ENCODE measurements at places on chromosomes 16 and 17.

- no peak for DNase-seq
These were observed 1.4 kb downstream of the ZSWIM7 start for GRCh38 chr17:15998031-15998562.

DNA sequence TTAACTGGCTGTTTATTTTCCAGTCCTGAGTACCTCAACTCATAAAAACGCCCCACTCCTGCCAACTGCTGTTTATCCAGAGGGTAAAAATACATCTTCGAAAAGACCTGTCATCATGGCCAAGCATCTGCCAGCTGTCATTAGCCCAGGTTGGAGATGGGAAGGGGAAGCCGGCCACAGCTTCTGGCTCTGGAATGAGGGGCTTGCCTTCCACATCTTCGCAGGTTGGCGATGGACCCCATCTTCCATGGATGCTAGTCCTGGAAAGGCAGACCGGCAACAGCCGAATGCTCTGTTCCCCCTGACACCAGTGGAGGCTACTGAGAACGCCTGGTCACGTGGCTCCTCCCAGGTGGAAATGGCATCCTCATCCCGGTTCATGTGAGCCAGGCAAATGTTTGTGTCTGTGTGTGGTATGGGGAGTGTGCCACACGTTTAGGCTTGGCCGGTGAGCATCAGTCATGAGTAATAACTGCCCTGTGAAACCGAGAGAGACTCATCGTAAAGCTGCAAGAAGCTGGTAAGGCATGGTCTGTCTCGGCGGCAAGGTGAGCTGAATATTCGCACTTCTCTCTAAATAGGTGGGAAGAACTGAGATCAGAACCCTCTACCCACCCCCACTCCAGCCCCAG lies 420 bp upstream of the KRTAP17-1 start:
- no peak for DNase-seq

DNA sequence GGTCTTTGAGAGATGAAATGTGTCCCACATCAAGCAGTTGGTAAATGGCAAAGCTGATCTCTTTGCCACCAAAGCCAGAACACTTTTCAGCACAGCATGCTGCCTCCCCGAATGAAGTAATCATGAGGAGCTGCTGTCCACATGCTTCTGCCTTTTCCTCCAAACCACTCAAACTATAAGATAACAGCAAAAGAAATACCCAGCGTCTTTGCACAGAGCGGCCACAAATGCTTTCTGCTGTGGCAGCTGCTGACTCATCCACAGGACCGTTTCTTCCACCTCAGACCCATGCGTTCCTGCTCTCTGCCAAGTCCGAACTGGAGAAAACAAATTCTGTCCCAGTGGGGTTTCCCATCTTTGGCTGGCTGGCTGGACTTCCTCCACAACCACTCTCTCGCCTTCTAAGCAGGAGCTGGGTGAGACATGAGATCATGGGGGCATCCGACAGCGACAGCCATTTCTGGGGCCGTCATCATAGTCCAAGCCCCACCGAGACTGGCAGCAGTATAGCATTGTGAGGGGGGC lies 27.1 kb downstream of the TBC1D3B start:
- no peak for DNase-seq

DNA sequence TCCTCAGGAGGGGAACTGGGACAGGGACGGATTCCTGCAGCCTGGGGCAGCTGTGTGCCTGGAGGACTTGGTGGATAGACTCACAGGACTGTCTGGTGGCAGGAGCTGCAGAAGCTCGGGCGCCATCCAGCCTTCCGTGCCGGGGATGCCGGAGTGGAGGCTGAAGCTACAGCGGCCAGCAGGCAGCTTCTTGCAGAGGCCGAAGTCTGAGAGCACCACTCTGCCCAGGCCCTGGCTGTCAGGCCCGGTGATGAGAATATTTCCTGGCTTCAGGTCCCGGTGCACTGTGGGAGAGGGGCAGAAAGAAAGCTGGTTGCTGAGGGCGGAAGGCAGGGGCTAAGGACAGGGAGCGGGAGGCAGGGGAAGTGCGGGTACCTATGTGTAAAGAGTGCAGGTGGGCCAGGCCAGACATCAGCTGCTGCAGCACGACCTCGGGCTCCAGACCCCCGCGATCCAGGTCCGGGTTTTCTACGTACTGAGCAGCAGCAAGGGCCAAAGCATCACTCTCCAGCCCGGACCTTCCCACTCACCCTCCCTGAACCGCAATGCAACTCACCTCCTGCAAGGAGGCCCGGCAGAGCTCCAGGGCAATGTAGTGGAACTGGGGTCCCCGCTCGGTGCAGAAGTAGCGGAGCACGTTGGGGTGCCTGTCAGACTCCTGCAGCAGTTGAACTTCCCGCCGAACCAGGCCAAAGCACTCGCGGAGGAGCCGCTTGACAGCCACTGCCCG lies 16.1 kb downstream of the PLK1 start:
- DNase-seq: no peak

DNA sequence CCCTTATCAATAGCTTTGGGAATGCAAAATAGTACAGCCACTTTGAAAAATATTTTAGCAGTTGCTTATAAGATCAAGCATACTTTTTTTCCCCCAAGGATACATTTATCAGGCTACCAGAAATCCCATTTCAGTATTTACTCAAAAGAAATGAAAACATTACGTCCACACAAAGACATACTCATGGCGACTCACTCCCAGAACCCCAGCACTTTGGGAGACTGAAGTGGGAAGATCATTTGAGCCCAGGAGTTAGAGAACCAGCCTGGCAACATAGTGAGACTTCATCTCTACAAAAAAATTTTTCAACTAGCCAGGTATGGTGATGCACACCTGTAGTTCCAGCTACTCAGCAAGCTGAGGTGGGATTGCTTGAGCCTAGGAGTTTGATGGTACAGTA lies 5.9 kb downstream of the SKA2 start:
- no peak for DNase-seq

- no peak for DNase-seq
These were observed 49.2 kb downstream of the CUEDC1 start for GRCh38 chr17:57905875-57906455.

DNA sequence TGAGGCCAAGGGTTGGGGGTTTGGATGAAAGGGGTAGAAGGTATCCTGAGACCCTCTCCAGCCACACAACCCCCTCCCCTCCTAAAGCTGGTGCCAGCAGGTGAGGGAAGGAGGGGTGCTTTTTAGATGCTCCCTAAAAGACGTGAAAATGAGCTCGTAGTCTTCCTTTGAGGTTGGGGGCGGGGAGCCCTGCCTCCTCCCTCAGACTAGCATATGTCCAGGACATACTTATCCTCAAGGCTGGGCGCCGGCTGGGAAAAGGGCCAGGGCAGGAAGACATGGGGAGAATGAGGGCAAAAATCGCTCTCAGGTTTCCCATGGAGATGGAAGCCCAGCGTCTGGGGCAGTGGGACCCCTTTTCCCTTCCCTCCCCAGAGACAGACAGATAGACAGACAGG lies 26.7 kb downstream of the SRCIN1 start:
- DNase-seq: no peak

GRCh38 chr16:68772030-68772681 lies 35.1 kb downstream of the CDH1 start:
- no peak for DNase-seq

DNA sequence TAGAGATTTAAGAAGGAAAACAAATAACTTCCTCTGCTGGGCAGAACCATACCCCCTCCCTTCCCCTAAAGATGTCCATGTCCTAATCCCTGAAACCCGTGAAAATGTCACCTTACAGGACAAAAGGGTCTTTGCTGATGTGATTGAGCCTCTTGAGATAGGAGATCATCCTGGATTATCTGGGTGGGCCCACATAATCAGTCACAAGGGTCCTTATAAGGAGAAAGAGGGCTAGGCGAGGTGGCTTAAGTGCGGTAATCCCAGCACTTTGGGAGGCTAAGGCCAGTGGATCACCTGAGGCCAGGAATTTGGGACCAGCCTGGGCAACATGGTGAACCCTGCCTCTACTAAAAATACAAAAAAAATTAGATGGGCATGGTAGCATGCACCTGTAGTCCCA lies 12.0 kb upstream of the SLC39A11 start:
- no peak for DNase-seq

- DNase-seq: no peak
These were observed 2.0 kb upstream of the IL21R start for GRCh38 chr16:27399969-27400368.

GRCh38 chr16:21260870-21261791 lies 17.0 kb downstream of the CRYM start:
- no peak for DNase-seq

- no peak for DNase-seq
These were observed 9.2 kb downstream of the CFAP97D1 start for GRCh38 chr17:43789482-43789881.

DNA sequence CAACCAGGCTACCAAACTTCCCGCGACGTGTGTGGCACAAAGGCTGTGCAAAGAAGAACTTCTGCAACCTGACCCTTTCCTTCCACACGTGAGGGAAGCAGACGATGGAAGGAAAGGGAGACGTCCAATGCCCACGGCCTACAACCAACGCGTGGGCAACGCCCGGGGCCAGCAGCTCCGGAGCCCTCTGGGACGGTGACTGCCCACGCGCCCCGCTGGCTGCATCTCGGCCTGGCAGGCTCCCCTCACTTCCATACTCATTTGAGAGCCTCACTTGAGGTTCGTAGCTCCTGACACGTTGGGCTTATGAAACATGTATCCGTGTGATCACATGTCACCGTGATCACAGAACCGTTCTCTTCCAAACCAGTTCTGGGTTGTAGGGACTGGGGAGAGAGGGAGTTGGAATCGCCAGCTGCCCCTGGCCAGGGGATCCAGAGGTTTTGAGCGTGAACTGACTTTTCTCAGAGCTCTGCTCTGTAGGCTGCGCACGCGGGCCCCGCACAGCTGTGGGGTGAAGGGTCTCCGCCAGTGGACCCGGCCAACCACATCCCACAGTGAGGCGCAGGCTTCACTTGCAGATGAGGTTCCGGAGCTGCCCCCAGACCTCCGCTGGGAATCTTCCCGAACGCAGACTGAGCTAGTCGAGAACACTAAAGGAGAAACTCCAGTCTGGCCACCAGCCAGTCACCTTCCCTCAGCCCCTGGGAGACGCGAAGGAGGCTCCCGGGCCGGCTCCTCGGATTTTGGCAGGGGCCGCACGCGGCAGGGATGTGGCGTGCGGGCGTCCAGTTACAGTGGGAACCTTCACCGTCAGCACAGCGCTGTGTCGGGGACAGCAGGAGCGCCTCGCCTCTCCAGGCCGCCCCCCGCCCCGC lies 1.0 kb downstream of the LMF1 start:
- peak; percentile 30 for DNase-seq

- peak; percentile 26 for DNase-seq
These were observed 28.1 kb downstream of the HEATR3 start for GRCh38 chr16:50093607-50094539.

- DNase-seq: no peak
These were observed 280.6 kb upstream of the SALL1 start for GRCh38 chr16:51431517-51432241.

DNA sequence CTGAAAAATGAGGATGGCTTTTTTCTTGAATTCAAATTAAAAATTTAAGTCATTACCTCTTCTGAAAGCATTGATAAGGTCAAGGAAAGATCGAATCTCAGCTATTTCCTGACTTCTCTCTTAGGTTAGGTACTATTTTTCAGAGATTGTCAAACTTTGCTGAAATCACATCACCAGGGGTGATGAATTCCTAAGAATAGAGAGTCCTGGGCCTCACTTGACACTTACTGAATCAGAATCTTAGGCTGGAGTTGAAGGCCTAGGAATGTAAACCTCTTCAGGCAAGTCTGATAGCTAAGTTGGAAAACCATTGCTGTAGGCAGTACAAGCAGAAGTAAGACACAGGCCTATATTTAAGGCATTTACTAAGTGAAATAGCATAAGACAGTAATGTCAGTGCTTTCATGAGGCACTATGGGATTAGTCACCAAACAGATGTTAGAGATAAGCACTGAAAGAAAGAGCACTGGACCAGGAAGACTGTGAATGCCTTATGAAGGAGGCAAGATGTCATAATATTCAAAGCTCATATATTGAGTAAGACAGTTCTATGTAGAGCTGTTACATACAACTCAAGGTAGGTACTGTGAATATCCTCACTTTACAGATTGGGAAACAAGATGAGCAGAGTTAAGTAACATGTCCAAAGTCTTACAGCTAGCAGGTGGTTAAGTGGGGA lies 21.5 kb downstream of the DCAF7 start:
- DNase-seq: no peak

GRCh38 chr17:79041723-79042420 lies 17.9 kb downstream of the C1QTNF1 start:
- DNase-seq: no peak

DNA sequence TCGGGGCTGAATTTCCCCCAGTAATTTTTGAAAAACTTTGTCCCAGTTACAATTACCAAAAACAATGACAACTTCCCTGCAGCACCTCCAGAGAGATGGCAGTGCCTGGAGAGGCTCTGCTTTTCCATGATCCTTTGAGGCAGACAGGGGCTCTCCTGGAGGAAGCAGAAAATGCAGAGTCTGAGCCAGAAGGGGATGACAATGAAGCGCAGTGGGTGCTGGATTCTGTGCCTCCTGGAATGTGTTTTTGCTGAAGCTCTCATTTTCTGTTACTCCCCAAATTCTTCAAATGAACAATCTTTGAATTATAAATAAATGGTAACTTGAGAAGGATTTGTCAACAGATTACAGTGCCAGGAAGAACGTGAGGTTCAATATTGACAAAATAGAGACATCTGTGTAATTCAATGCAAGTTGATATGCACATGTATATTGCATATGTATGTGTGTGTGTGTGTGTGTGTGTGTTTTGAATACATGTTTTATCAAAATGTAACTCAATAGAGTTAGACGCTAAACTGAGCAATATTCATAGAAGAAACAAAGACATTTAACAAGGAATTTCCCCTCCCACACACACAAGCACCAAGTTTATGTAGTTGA lies 9.7 kb upstream of the RUSF1 start:
- no peak for DNase-seq

DNA sequence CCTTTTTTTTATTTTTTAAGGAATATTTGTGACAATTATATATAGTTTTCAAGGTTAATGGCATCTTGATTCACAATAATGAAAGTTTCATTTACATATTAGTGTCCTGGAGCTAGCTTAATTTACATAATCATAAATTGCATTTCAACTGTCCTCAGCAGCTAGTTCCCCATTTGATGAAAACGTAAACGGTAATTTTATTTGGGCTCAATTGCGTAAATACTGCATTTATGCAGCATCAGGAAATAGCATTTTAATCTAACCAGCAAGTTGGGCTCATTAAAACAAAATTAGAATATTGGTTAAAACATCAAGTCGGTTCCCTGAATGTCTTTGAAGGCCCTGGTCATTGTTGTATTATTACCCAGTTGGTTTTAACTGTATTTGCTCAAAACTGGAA lies 136.8 kb upstream of the CDH5 start:
- no peak for DNase-seq

- peak; percentile 30 for DNase-seq
These were observed 1.3 kb downstream of the THRA start for GRCh38 chr17:40063901-40064531.

Measured in activated CD4-positive, alpha-beta memory T cell treated with anti-CD3 and anti-CD28 coated beads for 36 hours (primary cell).